ENCODE measurements at places on chromosomes 3 and 15.

DNA sequence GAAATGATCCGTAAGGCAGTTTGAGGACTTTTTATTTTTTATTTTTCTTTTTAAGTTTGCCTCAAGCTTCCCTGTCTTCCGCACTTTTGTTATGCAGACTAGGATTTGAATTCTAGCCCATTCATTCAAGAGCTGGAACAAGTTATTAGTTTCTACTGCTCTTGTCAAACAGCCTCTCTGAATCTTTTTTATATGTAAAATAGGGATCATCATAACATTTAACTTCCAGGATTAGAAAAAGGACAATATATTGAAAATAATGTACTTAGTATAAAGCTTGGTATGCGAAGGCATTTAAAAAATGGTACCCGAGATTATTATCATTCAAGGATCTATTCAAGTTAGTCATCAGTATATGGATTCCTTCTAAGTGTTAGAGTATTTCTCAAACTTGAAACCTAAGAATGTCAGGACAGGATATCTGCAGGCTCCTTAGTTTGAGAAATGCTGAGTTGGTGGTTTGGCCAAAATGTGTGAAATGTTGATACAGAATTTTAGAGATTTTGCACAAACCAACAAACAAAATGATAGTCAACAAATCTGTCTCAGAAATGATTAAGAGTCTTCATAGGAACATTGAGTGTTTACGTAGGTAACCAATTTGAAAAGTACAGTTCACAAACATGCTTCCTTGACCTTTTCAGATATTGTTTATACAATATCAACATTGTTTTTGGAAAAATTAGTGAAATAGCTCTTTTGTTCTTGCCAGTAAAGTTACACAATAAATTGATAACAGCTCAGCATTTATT is 40.5 kb upstream of the IGSF10 start:
- no peak for DNase-seq

- DNase-seq, result no peak
These were observed 44.3 kb upstream of the DYNC1LI1 start for GRCh38 chr3:32614956-32615355.

- peak; percentile 8 for DNase-seq
These were observed 40.0 kb upstream of the TRH start for GRCh38 chr3:129934234-129935123.

DNA sequence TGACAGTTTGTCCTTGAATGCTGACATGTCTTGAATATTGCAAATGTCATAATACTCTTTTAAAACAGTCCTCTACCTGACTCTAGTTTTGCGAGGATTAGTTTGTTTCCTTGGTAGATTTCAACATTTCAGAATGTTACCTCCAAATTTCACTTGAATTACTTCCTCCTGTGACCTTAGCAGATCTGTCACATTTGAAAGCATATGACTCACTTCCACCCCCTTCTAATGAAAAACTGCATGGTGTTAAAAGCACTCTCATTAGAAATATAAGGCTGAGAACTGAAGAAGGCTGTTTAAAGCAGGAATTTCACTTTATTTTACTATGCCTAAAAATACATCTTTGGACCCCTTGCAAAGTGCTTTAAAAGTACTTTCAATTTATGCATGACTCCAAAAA is 598.7 kb upstream of the TGFBR2 start:
- no peak for DNase-seq

- no peak for DNase-seq
These were observed 55.3 kb upstream of the VGLL4 start for GRCh38 chr3:11699083-11699427.

DNA sequence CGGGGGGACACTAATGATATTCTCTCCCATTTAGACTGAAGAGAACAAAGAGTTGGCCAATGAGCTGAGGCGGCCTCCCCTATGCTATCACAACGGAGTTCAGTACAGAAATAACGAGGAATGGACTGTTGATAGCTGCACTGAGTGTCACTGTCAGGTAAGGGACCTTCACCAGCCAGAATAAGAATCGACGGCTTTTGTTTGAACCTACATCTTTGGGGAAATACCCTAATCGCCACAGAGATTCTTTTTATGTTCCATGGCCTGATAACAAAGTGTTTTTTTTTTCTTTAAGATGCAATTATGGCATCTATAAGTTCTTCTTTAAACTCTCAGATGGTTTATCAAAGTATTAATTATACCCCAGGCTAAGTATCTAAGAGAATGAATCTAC is 3.4 kb downstream of the THBS1 start:
- DNase-seq, result no peak

DNA sequence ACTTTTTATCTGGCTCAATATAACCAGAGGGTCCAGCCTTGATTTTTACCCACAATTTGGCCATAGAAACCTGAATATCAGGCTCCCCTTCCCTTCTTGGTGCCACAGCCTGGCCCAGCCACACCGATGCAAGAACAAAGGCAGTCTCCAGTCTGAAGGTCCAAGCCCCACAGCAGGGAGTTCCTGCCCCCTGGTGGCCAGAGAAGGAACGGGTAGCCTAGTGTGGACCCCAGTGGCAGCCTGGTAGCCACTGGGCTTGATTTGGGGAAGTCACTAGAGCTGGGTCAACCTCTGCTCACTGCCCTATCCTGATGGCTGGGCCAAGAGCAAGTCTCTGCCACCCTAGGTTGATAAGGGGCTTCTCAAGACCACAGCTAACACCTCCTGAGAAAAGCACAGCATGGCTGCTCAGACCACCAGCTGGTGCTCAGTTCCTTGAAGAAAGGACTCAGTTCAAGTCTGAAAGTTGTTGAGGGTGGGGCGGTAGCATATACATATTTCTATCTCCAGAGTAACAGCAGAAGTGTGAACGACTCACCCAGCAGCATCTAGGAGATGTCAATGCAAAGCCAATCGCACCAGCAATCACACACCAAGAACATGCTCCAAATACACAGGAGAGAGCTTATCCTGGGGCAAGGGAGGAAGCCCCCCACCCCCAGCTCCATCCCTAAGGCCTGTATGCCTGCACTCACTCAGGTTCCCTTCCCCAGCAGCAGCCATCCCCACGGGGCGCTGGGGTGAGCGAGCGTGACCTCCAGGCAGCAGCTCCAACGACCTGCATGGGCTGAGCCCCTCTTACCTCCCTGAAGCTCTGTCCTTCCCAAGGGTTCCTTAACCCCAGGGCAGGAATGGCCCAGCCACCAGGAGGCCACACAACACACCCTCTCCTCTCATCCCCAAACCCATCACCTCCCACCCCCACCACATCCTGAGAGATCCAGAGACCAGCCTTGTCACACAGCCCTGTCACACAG is 7.6 kb downstream of the PFKFB4 start:
- DNase-seq, result peak; percentile 38

DNA sequence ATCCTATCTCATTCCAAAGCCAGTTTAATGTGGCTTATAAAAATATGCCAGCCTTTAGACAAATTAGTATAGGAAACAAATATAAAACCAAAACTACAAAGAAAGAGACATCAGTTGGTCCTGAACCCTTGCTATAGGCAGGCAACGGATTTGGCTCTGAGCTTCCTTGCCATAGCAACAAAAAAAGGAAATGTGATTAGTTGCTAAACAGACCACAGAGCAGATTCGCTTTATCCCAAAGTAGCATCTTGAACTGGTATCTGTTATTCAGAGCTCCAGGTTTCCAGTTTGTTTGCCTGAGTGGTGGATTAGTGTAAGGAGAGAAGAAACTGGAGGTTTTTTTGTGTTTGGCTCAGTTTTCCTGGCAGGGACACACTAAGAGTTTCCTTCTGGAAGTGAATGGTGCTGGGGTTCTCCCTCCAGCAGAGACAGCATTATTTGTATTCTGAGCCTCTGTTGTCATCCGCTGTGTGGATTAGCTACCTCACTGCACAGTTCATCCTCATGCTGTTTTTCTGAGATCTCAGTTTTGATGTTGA is 44.1 kb downstream of the CHST2 start:
- DNase-seq, result no peak

- DNase-seq, result no peak
These were observed 1.4 kb downstream of the UACA start for GRCh38 chr15:70761931-70762468.

DNA sequence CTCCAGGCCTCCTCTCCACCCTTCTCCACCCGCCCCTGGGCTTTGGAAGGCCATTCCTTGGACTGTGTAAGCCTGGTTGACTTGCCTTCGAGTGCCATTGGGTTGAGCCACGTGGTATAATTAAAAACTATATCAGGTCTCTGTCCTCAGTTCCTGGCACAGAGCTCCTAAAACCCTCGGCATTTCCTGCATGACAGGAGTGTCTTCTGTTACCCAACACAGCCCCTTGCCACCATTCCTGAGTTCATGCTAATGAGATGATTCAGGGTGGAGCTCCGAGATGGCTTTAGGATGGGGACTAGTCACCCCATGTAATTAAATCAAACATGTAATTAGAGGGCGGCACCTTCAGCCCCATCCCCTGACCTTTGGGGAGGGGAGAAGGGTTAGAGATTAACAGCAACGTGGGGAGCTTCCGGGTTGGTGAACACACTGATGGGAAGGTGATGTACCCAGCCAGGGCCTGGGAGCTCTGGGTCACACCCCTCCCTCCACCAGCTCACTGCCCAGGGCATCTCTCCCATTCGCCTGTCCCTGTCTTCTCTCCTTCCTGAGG is 256.4 kb downstream of the FAM43A start:
- no peak for DNase-seq

- DNase-seq, result no peak
These were observed 46.2 kb downstream of the RORA start for GRCh38 chr15:61182946-61183345.

DNA sequence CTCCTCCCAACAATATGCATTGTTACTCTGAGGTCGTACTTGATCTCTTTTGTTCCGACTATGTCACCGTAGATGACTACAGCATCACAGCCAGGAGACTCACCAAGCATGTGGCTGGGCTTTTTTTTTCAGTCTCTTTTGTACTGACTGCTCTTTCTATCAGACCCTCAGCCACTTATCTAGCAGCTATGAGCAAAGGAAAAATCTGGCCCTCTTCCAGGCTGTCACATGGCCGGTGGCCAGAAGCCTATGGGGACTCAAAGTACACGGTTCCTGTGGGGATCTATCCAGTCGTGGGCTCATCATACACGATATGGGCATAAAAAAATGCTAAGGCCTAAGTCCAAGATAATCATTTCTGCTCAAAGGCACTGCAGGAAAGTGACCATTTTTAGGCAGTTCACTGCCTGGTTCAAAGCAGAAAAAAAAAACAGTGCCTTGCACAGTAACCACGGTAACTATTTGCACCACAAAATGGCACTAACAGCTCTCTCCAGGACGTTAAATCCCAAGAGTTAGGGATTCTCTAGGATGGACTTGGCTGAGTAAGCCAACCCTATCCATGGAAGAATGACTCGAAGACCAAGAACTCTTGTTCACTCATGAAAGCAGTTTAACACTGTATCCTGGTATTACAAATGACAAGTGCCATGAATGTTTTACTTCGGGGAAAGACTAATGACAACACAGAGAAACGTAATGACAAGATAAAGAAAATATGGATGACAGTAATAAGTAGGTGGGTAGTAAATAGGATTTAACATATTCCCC is 50.3 kb downstream of the SHQ1 start:
- peak; percentile 4 for DNase-seq

Measured in NCI-H1930 (cell line).